SW480 (cell line): ENCODE measurements at places on chromosomes 1 and 21.

- DNase-seq: peak; percentile 2
These were observed 131.7 kb downstream of the BRINP2 start for GRCh38 chr1:177302357-177303044.

- DNase-seq: no peak
These were observed 143.0 kb downstream of the DNM3 start for GRCh38 chr1:171984262-171984661.

DNA sequence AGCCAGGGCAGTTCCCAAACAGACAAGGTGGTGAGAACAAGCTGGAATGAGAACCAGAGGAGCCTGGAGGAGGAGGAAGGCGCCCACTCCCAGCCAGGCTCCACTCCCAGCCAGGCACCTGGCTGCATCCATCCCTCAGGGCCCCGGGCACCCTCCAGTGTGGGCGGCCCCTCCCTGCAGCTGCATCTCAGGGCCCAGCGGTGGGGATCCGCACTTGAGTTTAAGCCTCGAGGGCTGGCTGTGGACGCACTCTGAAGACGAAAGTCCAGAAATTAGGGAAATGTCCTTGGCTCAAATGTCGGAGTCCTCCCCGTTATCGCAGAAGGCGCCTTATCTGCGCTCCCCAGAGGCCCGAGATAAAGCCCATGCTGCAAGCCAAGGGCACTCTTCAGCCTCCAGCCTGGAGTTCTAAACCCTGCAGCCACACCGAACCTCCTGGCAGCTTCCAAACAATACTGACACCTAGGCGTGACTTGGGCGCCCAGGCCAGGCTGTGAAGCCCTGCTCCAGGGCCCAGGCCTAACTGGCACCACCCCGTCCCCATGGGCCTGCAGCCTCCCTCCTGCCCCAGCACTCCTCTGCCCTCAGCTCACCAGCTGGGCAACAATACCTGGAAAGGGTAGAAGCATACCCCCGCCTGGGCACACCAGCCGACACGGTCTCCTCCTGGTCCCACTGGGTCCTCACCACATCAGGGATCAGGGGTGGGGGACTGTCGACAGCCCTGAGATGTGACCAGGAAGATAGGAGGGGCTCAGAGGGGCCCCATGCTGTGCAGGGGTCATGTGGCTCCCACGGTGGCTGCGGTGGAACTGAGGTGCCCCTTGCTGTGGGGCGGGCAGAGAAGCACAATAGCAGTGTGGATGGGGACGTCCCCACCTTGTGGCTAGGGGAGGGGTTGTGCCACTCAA, 184.8 kb upstream of the VAMP3 start:
- DNase-seq: no peak

DNA sequence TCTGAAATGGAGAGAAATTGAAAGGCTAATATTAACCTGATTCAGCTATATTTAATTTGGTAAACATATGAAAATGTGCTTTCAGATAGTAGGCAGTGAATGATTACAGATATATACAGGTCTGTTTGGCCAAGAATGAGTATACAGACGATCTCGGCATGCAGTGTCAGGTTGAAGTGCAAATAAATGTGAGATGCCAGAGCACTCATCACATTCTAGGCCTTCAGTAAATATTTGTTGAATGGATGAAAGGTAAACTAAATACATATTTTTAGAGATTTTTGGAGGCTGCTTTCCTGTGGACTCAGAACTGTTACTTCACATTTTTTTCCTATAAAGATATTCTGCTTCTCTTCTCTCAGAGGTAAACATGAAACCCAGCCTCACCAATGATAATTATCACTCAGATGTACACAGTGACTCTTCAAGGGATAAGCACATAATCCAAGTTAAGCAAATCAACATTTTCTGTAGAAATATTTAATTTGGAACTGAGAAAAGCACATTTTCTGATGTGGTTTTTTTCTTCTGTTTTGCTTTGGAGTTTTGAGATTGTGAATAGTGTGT, 702.9 kb downstream of the BRINP3 start:
- no peak for DNase-seq

- no peak for DNase-seq
These were observed 80.3 kb downstream of the RGL1 start for GRCh38 chr1:183885142-183885735.

DNA sequence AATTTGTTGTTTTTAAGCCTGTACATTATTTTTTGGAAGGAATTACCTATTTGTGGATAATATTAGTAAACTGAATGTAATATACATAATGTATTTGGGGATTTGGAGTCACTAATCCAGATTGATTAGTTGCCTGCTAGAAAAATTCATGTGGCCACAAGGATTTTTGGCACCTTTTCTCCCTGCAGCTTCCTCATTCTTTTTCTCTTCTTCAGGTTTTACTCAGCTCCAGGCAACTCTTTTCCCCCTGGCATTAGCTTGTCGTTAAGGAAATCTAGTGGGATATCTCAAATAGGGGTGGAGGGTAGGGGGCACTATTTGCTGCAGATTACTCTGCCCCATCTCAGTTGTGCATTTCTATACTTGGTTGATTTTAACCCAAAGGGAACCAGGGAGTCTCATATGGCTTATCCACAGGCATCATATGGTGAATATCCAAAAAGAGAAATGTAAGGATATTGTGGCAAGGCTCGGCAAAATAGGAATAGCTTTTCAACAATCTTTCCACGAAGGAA, 203.1 kb downstream of the NFIA start:
- no peak for DNase-seq

GRCh38 chr1:67583462-67583950, 101.5 kb upstream of the GADD45A start:
- no peak for DNase-seq

GRCh38 chr21:29077651-29078090, 4.2 kb upstream of the CCT8 start:
- DNase-seq: peak; percentile 29

GRCh38 chr21:16308269-16308668, 578.5 kb downstream of the USP25 start:
- peak; percentile 37 for DNase-seq

DNA sequence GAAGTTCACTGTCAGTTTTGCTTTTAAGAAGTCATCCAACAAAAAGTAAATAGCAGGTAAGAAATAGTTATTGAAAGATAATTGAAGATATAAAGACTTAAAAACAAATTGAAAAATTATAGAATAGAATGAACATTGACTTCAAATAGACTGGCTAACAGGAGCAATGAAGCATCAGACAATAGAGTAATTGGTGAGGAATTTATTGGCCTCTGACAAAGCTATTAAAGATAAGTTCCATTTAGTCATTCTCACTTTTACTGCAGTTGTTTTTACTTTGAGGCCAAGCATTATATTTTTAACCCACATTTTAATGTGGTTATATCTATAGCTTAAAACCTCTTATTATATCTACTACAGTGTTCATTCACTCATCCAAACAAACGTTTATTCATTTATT, 228.8 kb upstream of the ADGRL2 start:
- DNase-seq: no peak

GRCh38 chr1:109639063-109639840, 16.6 kb upstream of the GSTM4 start:
- DNase-seq: no peak

- DNase-seq: no peak
These were observed 199.4 kb downstream of the LYPLAL1 start for GRCh38 chr1:219372916-219373615.

GRCh38 chr1:9345922-9346321, 53.2 kb downstream of the SPSB1 start:
- peak; percentile 13 for DNase-seq

DNA sequence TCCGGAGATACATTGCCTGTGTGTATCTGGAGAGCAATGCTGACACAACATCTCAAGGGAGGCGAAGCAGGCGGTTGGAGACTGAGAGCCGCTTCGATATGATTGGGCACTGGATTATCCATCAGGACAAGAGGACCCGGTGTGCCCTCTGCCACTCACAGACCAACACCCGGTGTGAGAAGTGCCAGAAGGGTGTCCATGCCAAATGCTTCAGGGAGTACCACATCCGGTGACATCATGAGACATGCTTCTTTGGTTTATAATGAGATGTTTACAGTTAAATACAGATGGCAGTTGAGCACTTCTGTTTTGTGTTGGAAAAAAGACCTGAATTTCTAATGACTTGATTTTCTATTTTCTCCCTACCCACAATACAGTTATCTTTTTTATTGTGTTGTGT, 12.1 kb downstream of the PGBD2 start:
- DNase-seq: no peak

DNA sequence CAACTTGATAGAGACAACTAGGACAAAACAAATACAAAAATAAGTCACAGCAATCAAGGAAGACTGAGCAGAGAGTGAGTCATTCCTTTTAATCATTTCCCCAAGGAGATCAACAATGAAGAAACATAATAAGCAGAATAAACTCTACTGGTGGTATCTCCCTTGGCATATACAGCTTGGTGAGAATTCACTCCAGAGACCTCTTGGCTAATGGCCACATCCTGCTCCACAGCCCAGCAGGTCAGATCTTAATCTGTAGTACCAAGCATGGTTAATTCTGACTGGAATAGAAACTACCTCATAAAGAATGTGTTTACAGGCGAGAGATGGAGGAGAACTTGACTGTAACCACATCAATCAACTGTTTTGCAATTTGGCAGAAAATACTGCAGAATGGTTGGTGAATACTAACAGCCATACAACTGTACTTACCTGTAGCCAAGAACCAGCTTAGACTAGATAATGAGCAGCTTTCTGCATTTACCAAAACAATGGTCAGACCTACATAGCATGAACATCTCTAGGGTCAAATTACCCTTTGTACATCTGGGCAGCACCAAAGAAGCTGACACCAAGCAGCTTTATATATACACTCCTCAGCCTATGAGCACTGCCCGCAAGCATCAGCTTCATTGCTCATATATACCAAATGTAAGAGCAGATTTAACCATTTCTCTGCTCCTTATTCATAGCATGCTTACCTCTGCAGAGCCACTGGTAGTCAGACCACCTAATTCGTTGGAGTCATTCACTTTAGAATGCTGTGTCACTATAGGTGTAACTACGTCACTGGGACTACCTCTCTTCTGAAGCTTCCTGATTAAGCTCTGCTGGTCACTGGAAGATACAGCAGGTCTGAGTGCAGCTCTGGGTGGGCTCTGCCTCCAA, 51.0 kb downstream of the KIAA0319L start:
- DNase-seq: peak; percentile 76

GRCh38 chr1:209858561-209859103, 30.9 kb downstream of the UTP25 start:
- DNase-seq: no peak

DNA sequence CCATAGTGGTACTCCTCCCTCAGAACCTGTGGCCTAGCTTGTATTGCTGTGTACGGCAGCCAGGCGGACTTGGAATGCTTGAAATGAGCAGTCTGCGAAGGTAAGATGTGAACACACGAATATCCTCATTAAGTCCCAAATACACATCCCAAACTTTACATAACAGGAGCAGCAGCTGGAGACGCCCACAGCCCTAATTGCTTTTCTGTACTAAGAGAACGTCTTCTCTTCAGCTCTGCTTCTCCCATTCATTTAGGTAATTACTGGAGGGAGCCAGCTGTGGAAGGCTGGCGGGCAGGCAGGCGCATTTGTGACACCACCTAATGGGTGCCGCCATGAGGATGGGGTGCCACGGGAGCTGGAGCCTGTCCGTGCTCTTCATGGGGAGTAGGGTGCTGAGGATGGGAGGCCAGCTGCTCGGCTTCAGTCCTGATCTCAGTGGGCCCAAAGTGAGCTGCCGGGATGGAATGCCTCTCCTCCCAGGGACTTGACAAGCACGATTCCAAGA, 66.6 kb upstream of the POU3F1 start:
- DNase-seq: no peak

DNA sequence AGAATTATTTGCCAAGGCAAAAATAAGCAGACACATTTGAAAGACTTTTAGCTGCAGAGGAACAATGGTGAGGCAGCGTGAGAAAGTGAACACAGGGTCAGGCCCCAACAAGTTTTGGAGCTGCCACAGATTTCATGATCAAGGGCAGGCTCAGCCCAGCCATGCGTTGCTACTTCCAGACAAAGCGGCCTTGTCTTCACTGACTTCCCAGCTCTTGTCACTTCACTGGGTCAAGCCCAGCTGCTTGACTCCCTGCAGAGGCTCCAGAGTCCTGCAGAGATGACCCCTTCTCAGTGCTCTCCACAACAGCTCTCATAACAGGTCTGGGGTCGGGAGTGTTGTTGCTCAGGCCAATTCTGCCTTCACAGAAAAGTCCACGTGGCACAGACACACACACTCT, 35.8 kb downstream of the HHAT start:
- DNase-seq: no peak

GRCh38 chr1:186620566-186621350, 59.5 kb downstream of the PTGS2 start:
- DNase-seq: no peak

DNA sequence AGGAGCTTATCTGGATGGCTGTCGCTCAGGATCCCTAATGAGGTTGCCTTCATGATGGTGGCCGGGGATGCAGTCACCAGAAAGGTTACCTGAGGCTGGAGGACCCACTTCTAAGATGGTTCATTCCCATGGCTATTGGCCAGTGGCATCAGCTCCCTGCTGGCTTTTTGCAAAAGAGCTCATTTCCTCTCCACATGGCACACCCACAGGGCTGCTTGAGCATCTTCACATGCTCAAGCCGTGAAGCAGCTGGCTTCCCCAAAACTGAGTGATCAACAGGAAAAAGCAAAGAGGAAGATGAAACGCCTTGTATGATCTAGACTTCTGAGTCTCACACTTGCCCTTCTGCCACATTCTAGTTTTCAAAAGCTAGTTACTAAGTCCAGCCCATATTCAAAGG, 124.6 kb upstream of the CXADR start:
- DNase-seq: no peak

GRCh38 chr1:186497651-186498050, 36.7 kb upstream of the PDC start:
- no peak for DNase-seq

DNA sequence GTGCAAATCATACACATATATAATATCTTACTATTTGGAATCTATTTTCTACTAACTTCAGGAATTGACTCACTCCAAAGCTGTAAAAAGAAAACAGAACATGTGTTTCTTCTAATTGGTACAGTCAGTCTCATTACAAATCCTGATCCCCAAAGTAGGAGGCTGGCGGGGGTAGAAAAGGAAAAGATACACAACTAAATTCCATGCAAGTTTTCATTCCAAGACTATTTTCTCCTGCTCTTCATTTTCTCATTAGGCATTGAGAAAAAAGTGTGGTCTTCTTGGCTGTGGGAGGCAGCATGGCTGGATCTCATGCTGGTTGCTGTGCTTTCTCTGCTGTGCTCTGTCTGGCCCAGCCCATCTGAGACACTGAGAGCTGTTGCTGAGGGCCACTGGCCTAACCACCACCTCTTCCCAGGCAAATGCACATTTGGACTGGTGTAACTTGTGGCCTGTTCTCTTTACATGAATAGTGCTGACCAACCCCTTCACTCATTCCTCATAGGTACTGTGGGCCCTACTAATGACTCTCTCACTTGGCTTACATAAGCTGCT, 1107.5 kb upstream of the B3GALT2 start:
- no peak for DNase-seq

DNA sequence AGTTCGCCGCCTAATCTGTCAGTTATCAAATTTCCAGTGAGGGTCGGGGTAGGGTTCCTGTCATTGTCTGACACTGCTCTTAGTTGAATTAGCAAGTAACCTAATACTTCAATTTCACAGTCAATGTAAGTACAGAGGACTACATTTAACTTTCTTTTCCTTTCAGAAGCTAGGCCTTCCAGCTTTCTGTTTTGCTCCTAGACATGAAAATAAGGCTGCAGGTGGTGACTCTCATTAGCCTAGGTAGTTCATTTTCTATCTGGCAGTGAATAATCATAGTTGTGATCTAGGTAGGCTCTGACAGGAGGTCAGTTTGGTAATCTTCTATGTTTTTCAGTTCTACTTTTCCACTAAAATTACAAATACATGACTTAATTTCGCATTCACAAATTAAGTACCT, 783.1 kb downstream of the MRPL39 start:
- no peak for DNase-seq

GRCh38 chr1:36023098-36023769, 60.7 kb upstream of the TEKT2 start:
- DNase-seq: no peak
